ENCODE measurements at places on chromosomes 13 and 19.
A peak's percentile ranks its signal among the peaks of the same experiment; 100 is the strongest.

DNA sequence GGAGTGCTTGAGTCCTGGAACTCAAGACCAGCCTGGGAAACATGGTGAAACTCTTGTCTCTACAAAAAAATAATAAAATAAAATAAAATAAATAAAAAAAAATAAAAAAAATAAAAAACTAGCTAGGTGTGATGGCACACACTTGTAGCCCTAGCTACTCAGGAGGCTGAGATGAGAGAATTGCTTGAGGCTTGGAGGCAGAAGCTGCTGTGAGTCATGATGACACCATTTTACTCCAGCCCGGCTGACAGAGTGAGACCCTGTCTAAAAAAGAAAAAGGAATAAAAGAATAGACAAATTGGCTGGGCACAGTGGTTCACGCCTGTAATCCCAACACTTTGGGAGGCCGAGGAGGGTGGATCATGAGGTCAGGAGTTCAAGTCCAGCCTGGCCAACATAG, 1168.9 kb downstream of the SLITRK5 start:
- no peak for DNase-seq
- H3K36me3 ChIP-seq: no peaks in the 10 kb centered on the region
- no peaks in the 10 kb centered on the region for H3K4me1 ChIP-seq
- H3K27me3 ChIP-seq: no peaks in the 10 kb centered on the region

GRCh38 chr13:20015763-20016162, 57.2 kb downstream of the ZMYM2 start:
- H3K27ac ChIP-seq: no peak overlapping the region
- no peaks in the 10 kb centered on the region for H3K27me3 ChIP-seq
- H3K4me1 ChIP-seq: peaks cover 7% of the 10 kb centered on the region
- H3K36me3 ChIP-seq: no peaks in the 10 kb centered on the region
- H3K4me3 ChIP-seq: no peak overlapping the region

- no peaks in the 10 kb centered on the region for H3K27me3 ChIP-seq
- no peak overlapping the region for H3K27ac ChIP-seq
- H3K36me3 ChIP-seq: no peaks in the 10 kb centered on the region
Measured at GRCh38 chr13:59546178-59546577, 617.5 kb downstream of the DIAPH3 start.

DNA sequence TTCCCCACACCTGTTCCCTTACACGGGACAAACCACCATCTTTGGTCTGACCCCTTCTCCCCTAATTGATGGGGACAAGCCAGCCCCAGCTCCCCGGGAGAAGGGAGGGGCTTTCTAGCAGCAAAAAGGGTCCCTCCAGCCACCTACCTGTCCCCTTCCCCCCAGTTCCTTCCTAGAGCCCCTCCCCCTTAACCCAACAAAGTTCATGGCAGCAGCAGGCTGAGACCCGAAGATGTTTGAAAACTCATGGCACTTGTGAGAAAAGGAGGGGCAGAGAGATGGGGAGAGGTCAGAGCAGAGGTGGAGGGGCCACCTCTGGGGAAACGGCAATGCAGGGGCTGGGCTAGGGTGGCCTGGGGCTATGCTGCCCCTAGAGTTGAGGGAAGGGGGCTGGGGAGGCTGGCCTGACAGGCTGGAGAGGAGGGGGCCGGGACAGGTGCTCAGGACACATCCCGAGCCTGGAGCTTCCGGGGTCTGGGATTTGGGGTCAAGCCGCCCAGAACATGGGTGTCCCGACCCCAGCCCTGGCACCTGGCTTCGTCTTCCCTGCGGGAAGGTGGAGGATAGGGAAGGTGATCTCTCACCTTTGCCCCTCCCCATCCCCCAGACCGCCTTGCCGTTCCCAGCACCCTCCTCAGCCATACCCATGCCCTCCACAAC, 12.5 kb upstream of the ASF1B start:
- peaks cover 15% of the 10 kb centered on the region for H3K4me1 ChIP-seq
- H3K27ac ChIP-seq: peak overlapping the region; percentile 28
- no peak for DNase-seq
- peaks cover 10% of the 10 kb centered on the region for H3K36me3 ChIP-seq
- H3K4me3 ChIP-seq: no peak overlapping the region
- no peaks in the 10 kb centered on the region for H3K27me3 ChIP-seq

- no peaks in the 10 kb centered on the region for H3K36me3 ChIP-seq
- no peak overlapping the region for H3K27ac ChIP-seq
- DNase-seq: no peak
- H3K4me1 ChIP-seq: no peaks in the 10 kb centered on the region
- no peak overlapping the region for H3K4me3 ChIP-seq
Measured at GRCh38 chr13:73765651-73766384, 368.4 kb downstream of the KLF12 start.

DNA sequence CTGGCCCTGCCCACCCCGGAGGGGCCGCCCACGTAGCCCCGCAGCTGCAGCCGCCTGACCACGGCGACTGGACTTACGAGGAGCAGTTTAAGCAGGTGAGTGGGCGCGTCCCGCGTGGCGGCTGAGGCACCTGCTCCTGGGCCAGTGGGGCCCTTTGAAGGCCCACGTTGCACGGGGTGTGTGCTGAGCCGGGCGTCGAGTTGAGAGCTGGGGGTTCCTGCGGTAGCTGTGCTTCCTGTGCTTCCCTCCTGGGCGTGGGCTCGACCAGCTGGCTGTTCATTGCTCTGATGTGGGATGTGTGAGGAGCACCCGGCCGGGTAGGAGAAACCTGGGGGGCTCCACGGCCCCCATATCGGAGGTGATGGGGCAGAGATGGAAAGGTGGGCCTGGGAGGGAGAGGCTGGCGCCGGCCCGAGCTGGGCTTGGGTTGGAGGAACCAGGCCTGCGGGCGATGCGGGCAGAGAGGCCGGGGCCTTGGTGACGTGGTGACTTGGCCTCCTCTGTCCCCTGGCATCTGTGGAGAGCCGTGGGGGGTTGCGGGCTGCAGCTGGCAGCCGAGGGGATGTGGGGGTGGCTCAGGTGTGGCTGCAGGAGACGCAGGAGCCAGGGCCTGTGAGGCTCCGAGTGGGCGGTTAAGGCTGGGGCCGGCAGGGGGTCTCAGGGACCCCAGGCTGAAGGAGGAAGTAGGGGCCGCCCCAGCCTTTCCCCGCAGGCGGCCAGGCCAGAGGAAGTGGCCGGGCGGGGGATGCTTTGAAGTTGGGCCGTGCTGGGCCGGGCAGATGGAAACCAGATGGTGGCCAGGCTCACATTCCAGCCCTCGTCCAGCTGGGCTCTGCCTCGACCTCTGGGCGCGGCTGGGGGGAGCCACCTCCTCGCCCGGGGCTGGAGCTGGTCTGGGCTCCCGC, 7.1 kb downstream of the ARID3A start:
- H3K4me3 ChIP-seq: no peak overlapping the region
- H3K4me1 ChIP-seq: peaks cover 23% of the 10 kb centered on the region
- no peak for DNase-seq

DNA sequence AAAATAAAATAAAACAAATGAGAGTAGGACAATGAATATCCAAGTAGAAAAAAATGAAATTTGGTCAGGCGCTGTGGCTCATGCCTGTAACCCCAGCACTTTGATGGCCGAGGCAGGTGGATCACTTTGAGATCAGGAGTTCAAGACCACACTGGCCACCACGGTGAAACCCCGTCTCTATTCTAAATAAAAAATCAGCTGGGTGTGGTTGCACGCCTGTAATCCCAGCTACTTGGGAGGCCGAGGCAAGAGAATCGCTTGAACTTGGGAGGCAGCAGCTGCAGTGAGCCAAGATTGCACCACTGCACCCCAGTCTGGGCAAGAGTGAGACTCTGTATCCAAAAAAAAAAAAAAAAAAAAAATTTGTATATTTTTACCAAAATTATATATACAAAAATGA, 18.2 kb upstream of the ZMYM5 start:
- H3K36me3 ChIP-seq: no peaks in the 10 kb centered on the region
- H3K27me3 ChIP-seq: no peaks in the 10 kb centered on the region
- H3K4me3 ChIP-seq: no peak overlapping the region
- DNase-seq: no peak

GRCh38 chr13:111901267-111901915, 165.6 kb upstream of the SOX1 start:
- no peak for DNase-seq
- no peak overlapping the region for H3K27ac ChIP-seq
- H3K36me3 ChIP-seq: no peaks in the 10 kb centered on the region
- no peaks in the 10 kb centered on the region for H3K27me3 ChIP-seq
- peaks cover 15% of the 10 kb centered on the region for H3K4me1 ChIP-seq

GRCh38 chr13:77105051-77105450, 78.1 kb upstream of the FBXL3 start:
- no peak overlapping the region for H3K4me3 ChIP-seq
- DNase-seq: no peak
- H3K36me3 ChIP-seq: peaks cover 6% of the 10 kb centered on the region
- H3K27ac ChIP-seq: no peak overlapping the region

DNA sequence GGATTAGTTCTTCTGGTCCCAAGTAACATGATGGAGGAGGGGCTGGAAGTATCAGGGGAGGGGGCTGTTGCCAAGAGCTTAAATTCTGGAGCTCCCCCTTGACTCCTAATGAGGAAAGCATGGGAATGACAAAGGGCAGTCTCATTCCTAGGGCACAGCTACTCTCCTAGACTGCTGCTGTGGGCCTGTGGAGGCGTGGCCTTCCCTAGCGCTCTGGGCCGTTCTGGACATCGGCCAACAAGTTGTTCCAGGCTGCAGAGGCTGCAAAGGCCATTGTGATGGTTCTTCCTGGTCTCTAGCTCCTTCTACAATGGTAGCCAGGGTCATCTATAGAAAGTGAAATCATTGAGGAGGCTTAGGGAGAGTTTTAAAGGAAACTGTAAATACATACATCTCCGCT, 916.6 kb downstream of the DIAPH3 start:
- H3K4me3 ChIP-seq: no peak overlapping the region
- H3K36me3 ChIP-seq: no peaks in the 10 kb centered on the region
- no peak for DNase-seq
- H3K27ac ChIP-seq: no peak overlapping the region

DNA sequence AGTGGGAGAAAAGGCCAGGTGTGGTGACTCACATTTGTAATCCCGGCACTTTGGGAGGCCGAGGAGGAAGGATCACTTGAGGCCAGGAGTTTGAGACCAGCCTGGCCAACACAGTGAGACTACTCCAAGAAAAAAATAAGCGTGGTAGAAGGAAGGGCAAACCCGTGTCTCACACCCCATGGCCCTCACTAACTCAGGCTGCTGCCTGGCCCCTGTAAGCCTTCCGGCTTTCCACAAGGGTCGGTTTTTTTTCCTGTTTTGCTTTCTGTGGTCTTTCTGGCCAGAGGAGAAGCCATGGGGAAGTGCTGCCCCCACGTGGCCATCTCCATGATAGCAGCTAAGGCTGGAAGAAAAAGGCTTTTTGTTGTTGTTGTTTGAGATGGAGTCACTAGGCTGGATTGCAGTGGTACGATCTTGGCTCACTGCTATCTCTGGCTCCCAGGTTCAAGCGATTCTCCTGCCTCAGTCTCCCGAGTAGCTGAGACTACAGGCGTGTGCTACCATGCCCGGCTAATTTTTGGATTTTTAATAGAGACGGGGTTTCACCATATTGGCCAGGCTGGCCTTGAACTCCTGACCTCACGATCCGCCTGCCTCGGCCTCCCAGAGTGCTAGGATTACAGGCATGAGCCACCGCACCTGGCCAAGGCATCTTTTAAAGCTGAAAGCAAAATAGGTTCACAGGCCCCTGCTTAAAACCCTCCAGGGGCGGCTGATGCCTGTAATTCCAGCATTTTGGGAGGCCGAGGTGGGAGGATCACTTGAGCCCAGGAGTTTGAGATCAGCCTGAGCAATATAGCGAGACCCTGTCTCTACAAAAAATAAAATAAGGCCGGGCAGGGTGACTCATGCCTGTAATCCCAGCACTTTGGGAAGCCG, 7.5 kb upstream of the ARHGEF18 start:
- peak; percentile 67 for DNase-seq
- no peaks in the 10 kb centered on the region for H3K27me3 ChIP-seq
- H3K4me1 ChIP-seq: peaks cover 20% of the 10 kb centered on the region
- H3K4me3 ChIP-seq: peak overlapping the region; percentile 20
- no peaks in the 10 kb centered on the region for H3K36me3 ChIP-seq

- DNase-seq: no peak
- no peak overlapping the region for H3K4me3 ChIP-seq
- H3K27me3 ChIP-seq: no peaks in the 10 kb centered on the region
- peaks cover 2% of the 10 kb centered on the region for H3K36me3 ChIP-seq
Measured at GRCh38 chr19:1411255-1412191, 4.1 kb downstream of the DAZAP1 start.

DNA sequence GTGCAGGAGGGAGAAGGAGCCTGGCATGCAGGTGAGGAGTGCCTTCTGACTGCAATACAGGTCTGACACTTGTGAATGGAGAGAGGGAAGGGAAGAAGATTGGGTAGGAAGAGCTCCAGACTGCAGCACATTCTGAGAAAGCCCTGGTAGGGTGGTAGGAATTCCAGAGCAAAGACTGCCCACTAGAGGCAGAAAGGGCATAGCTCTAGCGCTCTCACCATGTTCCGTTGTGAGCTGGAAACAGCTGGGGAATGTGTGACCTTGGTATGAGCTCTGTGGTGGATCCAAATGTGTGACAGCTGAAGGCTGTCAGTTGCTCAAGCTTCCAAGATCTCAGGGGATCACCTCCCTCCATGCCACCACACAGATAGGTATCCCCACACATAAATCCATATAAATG, 2.9 kb upstream of the MTUS2 start:
- peaks cover 8% of the 10 kb centered on the region for H3K4me1 ChIP-seq
- DNase-seq: no peak
- H3K36me3 ChIP-seq: no peaks in the 10 kb centered on the region
- H3K27me3 ChIP-seq: peaks cover 18% of the 10 kb centered on the region
- no peak overlapping the region for H3K27ac ChIP-seq
- no peak overlapping the region for H3K4me3 ChIP-seq

- H3K36me3 ChIP-seq: no peaks in the 10 kb centered on the region
- H3K4me1 ChIP-seq: no peaks in the 10 kb centered on the region
- H3K27me3 ChIP-seq: no peaks in the 10 kb centered on the region
Measured at GRCh38 chr13:113904411-113904810, 40.5 kb upstream of the GAS6 start.

DNA sequence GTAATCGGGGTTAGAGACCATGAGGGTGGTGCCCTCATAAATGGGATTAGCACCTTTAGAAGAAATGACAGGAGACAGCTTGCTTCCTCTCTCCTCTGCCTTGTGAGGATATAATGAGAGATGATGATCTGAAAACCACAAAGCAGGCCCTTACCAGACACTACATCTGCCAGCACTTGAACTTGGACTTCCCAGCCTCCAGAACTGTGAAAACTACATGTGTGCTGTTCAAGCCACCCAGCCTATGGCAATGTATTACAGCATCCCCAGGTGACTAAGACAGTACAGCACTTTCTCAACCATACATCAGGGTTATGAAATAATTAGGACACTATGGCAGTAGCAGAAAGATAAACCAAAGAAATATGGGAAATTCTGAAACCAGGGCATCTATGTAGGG, 7.4 kb downstream of the ZNF564 start:
- no peak for DNase-seq
- H3K27ac ChIP-seq: no peak overlapping the region
- no peaks in the 10 kb centered on the region for H3K27me3 ChIP-seq
- no peaks in the 10 kb centered on the region for H3K36me3 ChIP-seq
- H3K4me3 ChIP-seq: no peak overlapping the region
- H3K4me1 ChIP-seq: no peaks in the 10 kb centered on the region

- no peak overlapping the region for H3K4me3 ChIP-seq
- no peak overlapping the region for H3K27ac ChIP-seq
- H3K4me1 ChIP-seq: no peaks in the 10 kb centered on the region
- no peak for DNase-seq
- H3K36me3 ChIP-seq: no peaks in the 10 kb centered on the region
- H3K27me3 ChIP-seq: no peaks in the 10 kb centered on the region
Measured at GRCh38 chr19:56086671-56087430, 34.2 kb downstream of the ZNF787 start.

- H3K4me1 ChIP-seq: no peaks in the 10 kb centered on the region
- no peak overlapping the region for H3K4me3 ChIP-seq
- H3K27me3 ChIP-seq: no peaks in the 10 kb centered on the region
- H3K36me3 ChIP-seq: no peaks in the 10 kb centered on the region
Measured at GRCh38 chr13:98626298-98626935, 49.5 kb upstream of the STK24 start.

GRCh38 chr19:29812080-29812880, 489 bp downstream of the CCNE1 start:
- peaks cover 16% of the 10 kb centered on the region for H3K36me3 ChIP-seq
- H3K27me3 ChIP-seq: no peaks in the 10 kb centered on the region
- H3K27ac ChIP-seq: peak overlapping the region; percentile 40
- H3K4me3 ChIP-seq: peak overlapping the region; percentile 73
- peaks cover 20% of the 10 kb centered on the region for H3K4me1 ChIP-seq

Data from HCT116 (cell line).